ENCODE measurements at places on chromosomes 6 and 20.

DNA sequence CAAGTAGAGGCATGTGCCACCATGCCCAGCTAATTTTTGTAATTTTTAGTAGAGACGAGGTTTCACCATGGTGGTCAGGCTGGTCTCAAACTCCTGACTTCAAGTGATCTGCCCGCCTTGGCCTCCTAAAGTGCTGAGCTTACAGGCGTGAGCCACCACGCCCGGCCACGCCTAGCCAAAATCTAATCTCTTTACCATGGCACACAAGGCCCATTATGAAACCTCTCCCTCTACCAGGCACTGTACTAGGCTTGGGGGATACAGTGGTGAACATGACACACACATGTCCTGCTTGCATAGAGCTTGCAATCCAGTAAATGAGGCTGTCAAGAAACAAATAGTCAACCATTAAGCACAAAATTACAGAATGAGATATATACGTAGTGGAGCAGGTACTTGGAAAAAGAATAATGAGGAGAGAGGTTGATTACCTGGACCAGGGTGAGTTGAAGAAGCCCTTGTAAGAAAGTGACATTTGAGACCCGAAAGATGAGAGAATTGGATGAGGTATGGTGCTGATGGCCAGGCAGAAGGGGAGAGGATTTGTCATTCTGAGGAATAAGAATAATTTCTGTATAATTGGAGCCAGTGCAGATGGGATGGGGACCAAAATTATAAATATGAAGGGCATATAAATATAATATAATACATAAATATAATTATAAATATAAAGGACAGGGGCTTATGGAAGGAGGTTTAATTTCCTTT lies 1.2 kb upstream of the CTNNBL1 start:
- DNase-seq = no peak

DNA sequence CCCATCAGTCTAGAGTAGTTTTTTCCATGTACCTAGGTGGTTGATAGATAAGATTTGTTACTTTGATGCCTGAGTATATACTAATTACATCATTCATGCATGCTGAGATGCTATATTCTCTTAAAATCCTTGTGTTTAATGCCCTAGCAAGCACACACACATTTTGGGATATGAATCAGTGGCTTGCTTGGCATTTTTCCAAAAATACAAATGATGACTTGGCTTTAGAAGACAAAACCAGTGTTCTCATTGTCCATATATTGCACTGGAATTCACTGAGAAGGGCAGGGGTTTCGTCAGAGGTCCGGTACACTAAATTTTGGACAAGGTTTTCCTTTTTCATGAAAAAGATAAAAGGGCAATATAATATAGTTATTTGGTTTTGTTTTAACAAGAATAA lies 24.9 kb downstream of the GTPBP2 start:
- DNase-seq = no peak

- no peak for DNase-seq
Observed at GRCh38 chr6:36848658-36849441, 9.6 kb upstream of the CPNE5 start.

DNA sequence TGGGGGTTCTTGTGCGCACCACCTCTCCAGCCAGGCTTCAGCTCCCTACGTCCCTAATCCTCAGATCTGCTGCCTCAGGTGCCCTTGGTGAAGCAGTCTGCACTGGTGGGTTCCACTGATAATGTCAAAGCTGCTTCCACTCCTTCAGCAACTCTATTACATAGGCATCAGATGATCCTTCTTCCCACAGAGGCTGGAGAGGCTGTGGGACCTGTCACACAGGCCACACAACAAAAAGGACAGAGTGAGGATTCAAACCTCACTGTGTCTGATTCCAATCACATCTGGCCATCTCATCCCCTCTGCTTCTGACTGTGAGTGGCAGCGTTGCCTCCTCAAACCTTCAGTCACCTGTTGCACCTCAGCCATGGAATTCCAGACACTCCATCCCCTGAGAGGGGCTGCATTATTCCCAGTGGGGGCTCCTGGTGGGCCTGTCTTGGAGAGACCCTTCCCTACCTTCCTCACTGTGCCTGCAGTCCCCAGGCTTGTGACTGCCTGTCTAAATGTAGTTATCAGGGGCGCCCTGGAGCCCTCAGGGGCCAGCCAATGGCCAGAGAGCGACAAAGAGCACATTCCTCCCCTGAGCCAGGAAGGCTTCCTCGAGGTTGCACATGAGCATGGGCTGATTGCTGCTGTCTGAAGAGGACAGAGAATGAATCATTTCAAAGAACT lies 211.4 kb upstream of the ECI2 start:
- no peak for DNase-seq

DNA sequence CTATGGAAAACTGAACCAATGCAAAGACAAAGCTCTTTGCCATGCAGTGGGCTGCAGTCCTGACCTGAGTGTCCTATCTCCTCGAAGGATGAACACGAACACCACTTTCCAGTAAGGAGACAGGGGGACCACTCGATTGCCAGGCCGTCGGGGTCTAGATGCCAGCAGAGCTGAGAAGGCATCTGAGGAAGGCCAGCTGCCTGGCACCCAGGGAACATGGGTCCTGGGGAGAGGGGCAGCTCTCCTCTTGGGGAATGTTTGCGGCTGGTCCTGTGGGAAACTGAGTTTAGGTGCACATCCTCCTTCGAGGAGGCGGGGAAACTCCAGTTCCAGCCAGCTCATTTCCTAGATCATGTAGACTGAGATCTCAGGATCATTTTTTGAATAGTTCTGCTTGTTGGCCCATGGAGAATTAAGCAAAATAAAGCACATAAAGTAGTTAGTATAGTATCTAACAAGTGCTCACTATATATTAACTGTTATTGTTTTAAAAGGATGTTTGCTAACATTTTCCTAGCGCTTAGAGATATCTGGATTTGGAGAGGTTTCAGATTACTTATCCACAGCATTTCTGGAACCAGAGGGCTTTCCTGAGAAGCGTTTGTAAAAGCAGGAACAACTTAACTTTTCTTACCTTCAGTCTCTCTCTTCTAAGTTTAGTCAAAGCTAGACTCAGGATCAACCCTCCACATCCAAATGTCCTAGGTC lies 225.3 kb upstream of the FOXQ1 start:
- DNase-seq = no peak

DNA sequence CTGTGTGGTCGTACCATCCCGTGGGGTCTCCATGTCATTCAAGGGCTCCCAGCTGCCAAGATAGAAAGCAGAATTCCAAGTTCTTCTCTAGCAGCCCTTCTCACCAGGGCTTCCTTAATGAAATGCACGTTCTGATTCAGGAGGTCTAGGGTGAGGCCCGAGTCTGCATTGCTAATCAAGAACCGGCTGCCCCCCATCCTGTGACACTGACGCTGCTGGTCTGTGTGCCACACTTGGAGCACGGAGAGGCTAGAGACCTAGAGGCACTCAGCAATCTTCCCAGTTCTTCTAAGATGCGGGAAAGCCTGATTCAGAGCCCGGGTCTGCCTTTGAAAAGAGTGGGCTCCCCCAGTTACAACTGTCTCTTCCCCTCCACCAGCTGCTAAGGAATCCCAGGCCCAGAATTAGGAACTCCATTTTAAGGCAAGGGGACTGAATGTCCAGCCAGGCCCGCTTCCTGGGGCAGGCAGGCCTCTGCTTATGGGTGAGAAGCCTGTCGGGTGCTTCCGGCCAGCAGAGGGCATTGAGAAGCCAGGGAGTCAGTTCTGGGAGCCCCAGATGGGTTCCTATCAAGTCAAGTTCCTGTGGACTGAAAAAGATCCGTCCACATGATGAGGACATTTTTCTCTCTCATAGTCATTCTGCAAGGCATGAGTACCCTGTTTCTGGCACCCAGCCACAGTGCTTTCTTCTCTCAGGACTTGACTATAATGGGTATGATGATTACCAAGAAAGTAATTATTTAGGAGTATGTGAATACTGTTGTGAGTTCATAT lies 69.8 kb upstream of the RIN2 start:
- peak; percentile 16 for DNase-seq

DNA sequence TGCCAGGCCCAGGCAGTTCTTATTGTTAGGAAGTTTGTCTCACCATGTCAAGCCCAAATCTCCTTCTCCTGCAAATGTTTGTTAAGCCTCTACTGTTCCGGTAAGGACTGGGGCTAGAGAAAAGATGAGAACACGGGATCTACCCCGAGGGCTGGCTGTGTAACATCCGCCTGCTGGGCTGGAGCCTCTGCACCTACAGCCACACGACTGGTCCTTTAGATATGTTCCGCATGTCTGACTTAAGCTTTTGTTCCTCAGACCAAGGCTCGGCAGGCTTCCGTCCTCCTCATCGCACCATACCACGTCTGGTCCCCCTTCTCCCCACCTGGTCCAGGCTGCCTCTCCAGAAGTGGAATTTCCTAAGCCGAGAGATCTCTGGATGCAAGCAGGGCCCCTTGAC lies 2.6 kb downstream of the GHRH start:
- no peak for DNase-seq

DNA sequence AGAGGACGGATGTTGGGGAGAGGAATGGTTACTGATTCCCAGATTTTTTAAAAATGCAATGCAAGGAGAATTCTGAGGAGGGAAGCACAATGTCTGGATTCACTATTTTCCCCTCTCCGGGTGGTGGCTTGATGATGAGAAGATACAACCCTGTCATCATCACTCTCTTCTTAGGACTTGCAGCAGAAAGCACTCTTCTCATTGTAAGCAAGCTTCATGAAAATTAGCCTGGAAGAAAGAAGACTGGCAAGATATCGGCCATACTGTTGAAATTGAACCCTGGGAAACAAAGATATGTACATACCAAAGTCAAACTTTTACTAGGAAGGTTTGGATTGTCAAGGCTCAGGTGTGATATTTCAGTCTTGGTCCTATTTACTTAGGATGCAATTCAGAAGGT lies 195.7 kb downstream of the EDN1 start:
- no peak for DNase-seq

DNA sequence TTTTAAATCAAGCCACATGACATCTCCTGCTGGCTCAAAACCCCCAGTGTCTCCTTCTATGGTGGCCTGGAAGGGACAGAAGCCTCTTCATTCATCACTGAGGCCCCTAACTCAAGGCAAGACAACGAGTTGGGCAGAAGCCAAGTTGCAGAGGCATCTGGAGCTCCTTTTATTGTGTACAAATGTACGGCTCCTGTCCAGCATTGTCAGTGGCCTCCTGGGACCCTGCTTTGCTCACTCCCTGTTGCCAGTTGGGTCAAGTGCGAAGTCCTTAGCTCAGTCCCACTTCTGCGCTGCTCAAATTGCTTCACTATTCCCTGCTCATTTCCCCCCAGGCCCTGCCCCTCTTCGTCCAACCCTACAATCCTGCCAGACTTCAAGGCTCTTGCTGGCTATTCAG lies 181.2 kb upstream of the PMEPA1 start:
- no peak for DNase-seq

- no peak for DNase-seq
Observed at GRCh38 chr20:36313926-36314325, 7.8 kb downstream of the DLGAP4 start.

DNA sequence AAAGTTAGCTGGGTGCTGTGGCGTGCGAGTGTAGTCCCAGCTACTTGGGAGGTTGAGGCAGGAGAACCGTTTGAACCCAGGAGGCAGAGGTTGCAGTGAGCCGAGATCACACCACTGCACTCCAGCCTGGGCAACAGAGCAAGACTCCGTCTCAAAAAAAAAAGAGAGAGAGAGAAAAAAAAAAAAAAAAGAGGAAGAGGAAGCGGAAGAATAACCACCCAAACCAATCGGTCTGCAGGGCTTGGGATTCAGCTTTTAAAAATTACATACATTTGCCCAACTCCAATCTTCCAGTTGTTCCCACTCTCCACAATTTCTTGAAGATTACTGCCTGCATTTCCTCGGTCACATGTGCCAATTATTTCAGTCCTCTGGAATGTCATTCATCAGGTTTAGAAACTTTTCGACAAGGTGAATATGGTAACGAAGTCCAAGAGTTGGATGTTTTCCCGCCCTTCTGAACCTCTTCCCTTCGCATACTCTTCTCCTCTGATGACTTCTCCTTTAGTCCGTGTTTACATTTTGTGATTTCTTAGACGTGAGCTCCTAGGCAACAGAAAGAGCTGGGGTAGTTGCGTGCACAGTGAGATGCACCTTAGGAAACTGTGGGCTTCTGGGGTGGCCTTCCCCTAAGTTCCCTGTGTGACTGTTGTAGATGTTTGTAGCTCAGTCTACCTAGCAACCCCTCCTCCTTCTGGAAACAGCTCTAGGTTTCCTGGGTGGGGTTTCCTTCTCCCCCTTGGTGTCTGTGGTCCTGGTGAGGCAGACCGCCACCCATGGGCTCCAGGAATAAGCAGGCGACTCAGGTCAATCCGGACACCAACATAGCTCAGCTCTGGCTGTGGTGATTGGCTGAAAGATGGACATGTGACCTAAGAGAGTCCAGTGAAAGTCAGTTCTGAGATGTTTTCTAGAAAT lies 63.0 kb upstream of the NCOA3 start:
- no peak for DNase-seq

DNA sequence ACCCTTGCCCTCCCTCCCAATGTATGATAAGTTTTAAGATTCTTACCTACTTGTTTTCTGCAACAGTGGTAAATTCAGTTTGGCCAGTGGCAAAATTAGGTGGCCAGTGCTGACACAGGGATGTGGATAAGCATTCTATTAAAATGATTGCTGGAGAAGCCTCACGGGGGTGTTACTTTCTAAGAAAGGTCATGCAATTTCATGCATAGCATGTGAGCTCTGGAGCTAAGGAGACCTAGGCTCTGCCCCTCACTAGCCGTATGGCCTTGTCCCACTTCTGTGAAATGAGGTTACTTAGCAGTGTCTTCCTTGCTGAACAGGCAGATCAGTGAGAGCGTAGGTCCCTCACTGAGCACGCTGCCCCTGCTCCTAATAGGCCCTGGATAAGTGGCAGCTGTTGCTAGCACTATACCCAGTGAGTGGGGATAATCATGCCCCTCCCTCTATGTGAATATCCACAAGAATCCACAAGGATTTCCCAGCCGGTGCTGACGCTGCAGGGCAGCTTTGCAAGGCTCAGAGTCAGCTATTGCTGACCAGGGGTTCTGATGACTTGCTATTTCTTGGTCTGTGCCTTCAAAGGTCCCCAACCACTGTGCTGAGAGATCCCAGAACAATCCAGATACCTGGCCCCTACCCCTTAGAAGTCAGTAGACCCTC lies 86.5 kb upstream of the MRPS10 start:
- DNase-seq = no peak

GRCh38 chr20:53879048-53879684 lies 191.2 kb downstream of the BCAS1 start:
- no peak for DNase-seq

DNA sequence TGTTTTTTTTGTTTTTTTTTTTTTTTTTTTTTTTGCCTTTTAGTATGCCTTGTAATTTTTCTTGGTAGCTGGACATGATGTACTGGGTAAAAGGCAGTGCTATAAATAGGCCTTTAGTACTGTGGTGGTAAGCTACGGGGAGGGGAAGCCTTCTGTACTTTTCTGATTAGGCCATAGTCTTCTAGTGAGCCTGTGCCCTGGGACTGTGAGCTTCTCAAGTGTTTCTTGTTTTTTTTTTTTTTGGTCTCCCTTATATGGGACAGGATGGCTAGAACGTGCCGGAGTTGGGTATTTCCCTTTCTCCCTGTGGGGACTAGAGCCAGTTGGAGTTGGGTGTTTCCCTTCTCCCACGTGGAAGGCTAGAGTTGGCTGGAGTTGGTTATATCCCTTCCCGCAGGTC lies 59.4 kb upstream of the PRELID3B start:
- DNase-seq = no peak

DNA sequence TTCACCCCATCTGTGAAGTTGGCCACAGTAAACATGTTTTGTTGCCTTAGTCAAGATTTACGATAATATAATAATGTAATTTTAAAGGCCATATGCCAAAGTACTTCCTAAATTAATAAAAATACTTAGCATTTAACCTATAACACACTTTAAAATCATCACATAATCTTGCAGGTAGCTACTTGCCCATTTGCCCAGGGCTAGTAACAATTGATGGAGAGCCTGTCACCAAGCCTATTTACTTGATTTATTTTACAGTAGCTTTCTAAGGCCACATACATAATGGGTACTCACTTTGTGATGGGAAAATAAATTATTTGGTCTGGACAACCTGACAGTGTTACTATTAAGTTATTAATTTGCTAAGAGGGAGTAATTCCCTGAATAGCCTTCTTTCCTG lies 14.5 kb downstream of the BTBD9 start:
- no peak for DNase-seq

Data from NCI-H1092 (cell line).